T-helper 2 cell treated with Interferon-gamma antibody and Interleukin-4, amounts not matched to agents 100 ng/mL and 5 ng/mL, for 36 hours (primary cell): ENCODE measurements at places on chromosomes 1 and 21. TPM values are rescaled to one million over a fixed set of nuclear protein-coding genes. Genes with fewer than 3 reads are reported as not detected.

FAM177B gene
- not detected in 2 replicates for total RNA-seq

LCE2A gene
- not detected in 2 replicates for total RNA-seq

FAM72C gene
- 15.2 and 17.5 TPM in 2 replicates for total RNA-seq

RGS18 gene
- total RNA-seq = 0.32 and 1.2 TPM in 2 replicates

FYB2 gene
- not detected in 2 replicates for total RNA-seq

LAMC2 gene
- 0.05 TPM in 1 of 2 replicates, not detected in the other for total RNA-seq

KRTAP7-1 gene
- total RNA-seq = not detected in 2 replicates

ASTN1 gene
- not detected in 2 replicates for total RNA-seq

GPR61 gene
- total RNA-seq = 0.20 and 0.57 TPM in 2 replicates

CFHR2 gene
- not detected in 2 replicates for total RNA-seq

SEC22B gene
- total RNA-seq = 28.1 and 29.7 TPM in 2 replicates

MYOM3 gene
- total RNA-seq = not detected in 2 replicates

CLDN17 gene
- not detected in 2 replicates for total RNA-seq

TRIM67 gene
- not detected in 2 replicates for total RNA-seq

FAM151A gene
- total RNA-seq = not detected in 2 replicates

KPRP gene
- not detected in 2 replicates for total RNA-seq

LAD1 gene
- not detected in 2 replicates for total RNA-seq

MYCBP gene
- 34.5 and 51.5 TPM in 2 replicates for total RNA-seq

OR6N1 gene
- not detected in 2 replicates for total RNA-seq

NECTIN4 gene
- total RNA-seq = 0.05 and 0.18 TPM in 2 replicates

AKR7A2 gene
- 34.1 and 34.6 TPM in 2 replicates for total RNA-seq

TAS1R1 gene
- not detected in 2 replicates for total RNA-seq

CHODL gene
- not detected in 2 replicates for total RNA-seq

SLC9C2 gene
- not detected in 2 replicates for total RNA-seq

MANEAL gene
- total RNA-seq = 1.9 TPM in 2 replicates
